Activated CD4-positive, alpha-beta T cell treated with anti-CD3 and anti-CD28 coated beads for 48 hours (primary cell): ENCODE measurements at places on chromosomes 4 and X.

- no peak for DNase-seq
Observed at GRCh38 chr4:108511618-108512017, 108.8 kb upstream of the RPL34 start.

- DNase-seq = no peak
Observed at GRCh38 chr4:19743115-19743638, 508.5 kb upstream of the SLIT2 start.

GRCh38 chrX:14361435-14361834, 167.9 kb upstream of the GLRA2 start:
- DNase-seq = no peak

- DNase-seq = no peak
Observed at GRCh38 chr4:140688711-140689598, 67.2 kb downstream of the TBC1D9 start.

DNA sequence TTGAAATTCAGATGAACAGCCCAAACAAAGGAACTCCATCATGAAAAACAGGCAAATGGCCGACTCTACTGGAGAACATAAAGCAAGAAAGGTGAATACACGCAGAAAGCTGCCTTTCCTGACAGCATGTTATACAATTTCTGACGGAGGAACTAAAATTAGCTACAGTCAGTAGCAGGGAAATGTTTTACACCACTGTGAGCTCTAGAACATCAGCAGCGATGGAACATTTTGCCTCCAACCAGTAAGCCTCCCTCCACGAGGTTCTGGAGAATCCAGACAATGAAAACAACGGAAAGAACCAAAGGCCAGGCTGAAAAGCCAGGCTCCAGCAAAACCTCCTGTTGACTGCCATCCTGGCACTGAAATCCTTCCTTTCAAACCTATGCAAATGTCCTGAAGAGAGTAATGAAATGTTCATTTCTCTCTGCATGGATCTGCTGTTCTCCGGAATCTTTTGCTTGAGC, 78.9 kb downstream of the IRF2 start:
- no peak for DNase-seq

GRCh38 chrX:57380026-57380796, 93.7 kb downstream of the FAAH2 start:
- DNase-seq = no peak

- no peak for DNase-seq
Observed at GRCh38 chrX:31353095-31353494, 281.3 kb upstream of the FTHL17 start.

DNA sequence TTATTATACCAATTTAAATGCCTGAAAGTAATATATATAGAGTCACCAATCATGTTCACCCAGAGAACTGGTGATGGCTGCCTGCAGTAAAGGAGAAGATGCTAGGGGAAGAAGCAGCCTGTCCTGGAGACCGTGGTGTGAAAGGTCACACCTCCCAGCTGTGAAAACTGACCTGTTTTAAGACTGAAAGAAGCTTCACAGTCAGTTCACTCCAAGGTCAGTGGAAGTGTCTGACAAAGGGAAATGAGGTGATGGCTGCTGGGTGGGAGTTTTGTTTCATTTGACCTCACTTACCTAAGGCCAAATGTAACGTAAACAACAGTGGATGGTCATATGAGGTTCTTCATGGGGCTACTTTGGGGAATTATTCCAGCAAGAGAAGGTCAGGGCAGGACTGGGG, 352.1 kb upstream of the GATB start:
- DNase-seq = no peak

DNA sequence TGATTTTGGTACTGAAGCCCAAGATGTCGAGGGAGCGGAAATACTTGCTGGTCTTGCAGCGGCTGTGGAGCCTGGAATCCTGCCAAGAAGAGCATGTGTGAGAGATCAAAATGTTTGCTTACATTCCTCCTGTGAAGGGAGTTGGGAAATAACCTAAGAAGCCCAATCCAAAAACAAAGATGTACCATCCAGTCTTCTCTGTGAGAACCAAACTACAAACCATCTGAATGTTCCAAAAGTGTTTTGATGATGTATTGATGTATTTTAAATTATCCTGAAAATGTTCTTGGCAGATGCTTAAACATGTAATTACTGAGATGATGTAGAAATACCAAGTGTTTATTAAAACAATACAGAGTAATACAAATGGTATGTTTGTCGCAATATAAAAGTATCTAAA, 10.1 kb upstream of the ADH1A start:
- DNase-seq = no peak

DNA sequence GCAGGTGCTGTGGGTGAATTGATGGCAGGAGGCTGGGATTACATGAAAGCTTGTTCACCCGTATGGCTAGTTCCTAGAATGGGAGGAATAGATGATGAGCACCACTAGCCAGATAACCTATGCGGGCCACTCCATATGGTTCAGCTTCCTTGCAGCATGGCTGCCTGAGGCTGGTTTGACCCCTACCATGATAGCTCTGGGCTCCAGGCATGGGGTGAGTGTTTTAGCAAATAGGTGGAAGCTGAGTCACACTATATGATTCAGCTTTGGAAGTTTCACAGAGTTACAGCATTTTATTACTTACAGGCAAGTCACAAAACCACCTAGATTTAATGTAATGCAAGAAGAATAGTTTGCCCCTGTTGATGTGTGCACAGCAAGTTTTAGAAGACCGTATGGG, 603.2 kb downstream of the STIM2 start:
- no peak for DNase-seq

- no peak for DNase-seq
Observed at GRCh38 chr4:150039274-150040127, 38.7 kb upstream of the DCLK2 start.

DNA sequence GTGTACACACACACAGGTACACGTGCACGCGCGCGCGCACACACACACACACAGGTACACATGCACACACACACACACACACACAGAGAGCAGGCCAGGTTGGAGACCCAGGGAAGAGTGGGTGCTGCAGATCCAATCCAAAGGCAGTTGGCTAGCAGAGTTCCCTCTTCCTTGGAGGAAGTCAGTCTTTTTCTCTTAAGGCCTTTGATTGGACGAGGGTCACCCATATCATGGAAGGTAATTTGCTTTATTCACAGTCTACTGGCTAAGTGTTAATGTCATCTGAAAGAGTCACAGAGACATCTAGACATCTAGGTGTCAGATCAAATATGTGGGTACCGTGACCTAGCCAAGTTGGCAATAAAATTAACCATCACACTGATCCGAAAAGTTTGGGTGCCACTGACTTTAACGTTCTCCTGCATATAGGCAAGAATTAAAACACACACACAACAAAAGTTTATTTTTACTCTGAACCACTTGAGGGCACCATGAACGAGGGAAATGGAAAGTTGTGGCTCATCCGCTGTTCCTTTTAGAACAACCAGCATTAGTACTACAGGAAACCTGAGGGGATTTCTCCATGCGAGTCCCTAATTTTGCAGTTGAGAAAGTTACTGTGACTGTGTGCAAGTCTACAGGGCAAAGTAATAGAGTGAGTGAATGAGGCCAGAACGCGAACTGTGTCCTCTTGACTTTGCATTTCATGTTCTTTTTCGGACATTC, 66.0 kb upstream of the STOX2 start:
- DNase-seq = no peak

GRCh38 chrX:123190096-123190495, 6.0 kb downstream of the GRIA3 start:
- DNase-seq = no peak

DNA sequence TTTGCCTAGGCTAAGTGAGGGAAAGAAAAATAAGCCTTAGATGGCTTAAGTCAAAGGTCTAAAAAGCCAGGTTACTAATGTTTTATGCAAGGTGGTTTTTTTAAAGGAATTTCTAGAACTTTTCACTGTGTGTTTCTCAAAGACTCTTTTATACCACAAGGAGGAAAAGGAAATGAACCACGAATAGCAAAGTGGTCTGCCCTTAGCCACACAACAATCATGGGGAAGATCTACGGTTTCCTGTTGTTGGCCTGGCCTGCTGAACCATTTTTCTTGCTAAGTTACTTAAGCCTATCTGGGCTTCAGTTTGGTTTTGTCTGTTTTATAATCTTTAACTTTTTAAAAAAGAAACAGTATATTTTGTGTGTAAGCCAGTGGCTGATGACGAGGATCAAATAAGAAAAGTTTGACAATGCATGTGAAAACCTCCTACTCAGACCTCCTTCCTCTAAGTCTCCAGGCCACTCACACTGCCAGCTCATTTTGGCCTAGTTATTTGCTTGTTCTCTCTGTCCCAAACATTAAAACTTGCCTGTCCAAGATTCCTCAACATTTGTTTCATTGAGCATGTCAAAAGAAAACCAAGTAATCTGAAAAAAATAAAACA, 56.7 kb upstream of the COL25A1 start:
- DNase-seq = peak; percentile 8

DNA sequence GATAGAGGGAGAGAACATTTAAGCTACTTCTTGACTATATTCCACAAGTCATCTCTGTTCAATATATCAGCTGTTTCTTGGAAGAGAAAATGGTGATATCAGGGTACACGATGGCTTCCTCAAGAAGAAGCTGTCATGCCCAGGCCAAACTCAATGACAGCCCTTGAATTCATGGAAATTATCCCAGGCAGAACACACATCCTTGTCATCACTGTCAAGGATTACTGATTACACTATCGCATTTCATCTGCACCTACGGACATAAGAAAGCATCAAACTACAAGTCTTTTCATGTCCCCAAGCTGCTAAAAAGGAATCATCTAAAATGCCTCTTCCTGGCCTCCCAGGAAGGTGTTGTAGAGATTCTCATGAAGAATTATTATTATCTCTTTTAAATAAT, 165.2 kb upstream of the SLC7A11 start:
- DNase-seq = no peak

- no peak for DNase-seq
Observed at GRCh38 chrX:11965436-11965835, 172.8 kb upstream of the FRMPD4 start.

DNA sequence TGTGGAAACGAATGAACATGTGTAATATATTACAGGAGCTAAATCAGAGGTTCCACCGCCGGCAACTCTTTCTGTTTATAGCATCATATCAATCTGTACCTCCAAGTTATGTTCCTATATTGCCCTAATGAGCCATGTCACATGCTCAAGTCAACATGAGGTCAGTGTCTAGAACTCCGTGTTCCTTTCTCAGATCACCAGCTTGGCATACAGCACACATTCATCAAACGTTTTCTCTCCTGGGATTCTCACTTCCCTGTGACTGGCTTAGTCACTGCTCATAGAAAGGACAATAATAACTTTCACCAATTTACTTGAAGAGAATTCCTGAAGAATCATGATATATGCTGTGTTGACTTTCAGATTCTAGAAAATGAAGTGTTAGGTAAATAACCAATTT, 532.0 kb upstream of the SPANXN1 start:
- no peak for DNase-seq

DNA sequence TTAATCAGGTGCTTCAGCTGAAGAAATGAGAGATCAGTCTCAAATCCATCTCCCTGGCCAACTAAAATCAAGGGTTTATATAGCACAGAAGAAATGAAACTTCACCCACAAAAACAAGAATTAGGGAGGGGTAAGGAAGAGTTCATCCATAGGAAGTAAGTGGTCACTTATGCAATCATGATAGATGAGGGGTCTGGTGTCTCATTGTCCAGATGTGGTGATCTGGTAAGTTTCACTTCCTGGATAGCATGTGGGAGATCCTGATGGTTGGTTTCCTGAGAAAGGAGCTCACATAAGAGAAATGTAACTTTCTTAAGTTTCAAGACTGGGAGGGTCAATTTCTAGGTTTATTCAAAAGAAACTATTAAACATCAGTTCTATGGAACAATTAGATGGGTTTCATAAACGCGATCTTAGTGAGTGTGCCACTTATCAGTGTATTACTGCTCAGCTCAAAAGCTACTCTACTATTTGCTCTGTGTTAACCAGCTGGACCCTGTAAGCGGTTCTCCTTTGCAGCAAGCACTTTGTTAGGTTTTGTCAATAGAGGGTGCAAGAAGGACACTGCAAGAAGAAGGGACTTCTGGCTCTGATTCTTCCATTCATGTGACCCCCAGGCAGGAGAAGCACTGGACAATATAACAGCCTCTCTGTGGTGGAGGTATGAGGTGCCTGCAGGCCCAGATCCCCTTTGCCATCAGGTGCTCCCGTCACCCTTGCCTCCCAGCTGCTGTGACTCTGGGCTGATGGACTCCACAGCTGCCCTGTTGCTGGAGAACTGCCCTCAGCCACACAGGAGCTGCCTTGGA, 35.4 kb upstream of the HPSE start:
- DNase-seq = no peak

- peak; percentile 12 for DNase-seq
Observed at GRCh38 chr4:186134257-186134656, 29.8 kb downstream of the FAM149A start.

DNA sequence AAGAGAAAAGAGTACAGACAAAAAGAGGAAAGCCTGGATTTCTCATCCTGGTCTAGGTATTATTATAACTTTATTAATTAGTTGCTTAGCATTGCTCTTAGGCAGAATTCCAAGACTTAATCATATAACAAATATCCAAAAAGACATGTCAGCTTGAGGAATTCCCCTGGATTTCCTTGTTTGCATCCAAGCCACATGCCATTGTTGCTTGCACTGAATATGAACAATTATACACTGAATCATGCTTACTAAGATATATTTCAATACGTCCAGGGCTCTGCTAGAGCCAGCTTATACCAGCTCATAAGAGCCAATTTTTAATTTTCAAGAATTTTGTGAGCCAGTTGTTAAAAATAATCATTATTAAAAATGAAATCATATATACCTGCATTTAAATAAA, 5.5 kb upstream of the TLR10 start:
- no peak for DNase-seq

- DNase-seq = no peak
Observed at GRCh38 chr4:74098427-74098994, 484 bp downstream of the CXCL2 start.

- DNase-seq = peak; percentile 11
Observed at GRCh38 chrX:64842492-64842891, 133.8 kb downstream of the ZC4H2 start.
